ENCODE measurements at places on chromosomes 12 and 14.

- DNase-seq, result no peak
These were observed 142.3 kb downstream of the DICER1 start for GRCh38 chr14:95015046-95015445.

GRCh38 chr12:28884904-28885679, 264.0 kb upstream of the FAR2 start:
- DNase-seq, result no peak

DNA sequence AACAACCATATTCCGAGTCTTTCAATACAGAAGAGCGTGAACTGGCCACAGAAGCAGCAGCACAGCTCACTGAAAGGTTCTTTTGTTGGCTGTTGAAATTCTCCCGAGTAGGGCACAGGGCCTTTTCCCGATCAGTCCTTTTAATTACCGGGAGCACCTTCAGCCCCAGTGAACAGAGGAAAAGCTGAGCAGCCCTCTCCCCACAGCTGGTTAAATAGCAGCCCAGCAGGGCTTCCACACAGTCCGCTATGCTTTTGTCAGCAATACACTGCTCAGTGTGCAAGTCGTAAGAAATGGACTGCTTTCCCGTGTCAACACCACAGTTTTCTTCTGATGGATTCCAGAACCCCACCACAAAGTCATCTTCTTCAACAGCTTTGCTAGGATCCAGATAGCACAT, 61.3 kb downstream of the DICER1 start:
- no peak for DNase-seq

- no peak for DNase-seq
These were observed 54.1 kb upstream of the PIK3C2G start for GRCh38 chr12:18207266-18207665.

DNA sequence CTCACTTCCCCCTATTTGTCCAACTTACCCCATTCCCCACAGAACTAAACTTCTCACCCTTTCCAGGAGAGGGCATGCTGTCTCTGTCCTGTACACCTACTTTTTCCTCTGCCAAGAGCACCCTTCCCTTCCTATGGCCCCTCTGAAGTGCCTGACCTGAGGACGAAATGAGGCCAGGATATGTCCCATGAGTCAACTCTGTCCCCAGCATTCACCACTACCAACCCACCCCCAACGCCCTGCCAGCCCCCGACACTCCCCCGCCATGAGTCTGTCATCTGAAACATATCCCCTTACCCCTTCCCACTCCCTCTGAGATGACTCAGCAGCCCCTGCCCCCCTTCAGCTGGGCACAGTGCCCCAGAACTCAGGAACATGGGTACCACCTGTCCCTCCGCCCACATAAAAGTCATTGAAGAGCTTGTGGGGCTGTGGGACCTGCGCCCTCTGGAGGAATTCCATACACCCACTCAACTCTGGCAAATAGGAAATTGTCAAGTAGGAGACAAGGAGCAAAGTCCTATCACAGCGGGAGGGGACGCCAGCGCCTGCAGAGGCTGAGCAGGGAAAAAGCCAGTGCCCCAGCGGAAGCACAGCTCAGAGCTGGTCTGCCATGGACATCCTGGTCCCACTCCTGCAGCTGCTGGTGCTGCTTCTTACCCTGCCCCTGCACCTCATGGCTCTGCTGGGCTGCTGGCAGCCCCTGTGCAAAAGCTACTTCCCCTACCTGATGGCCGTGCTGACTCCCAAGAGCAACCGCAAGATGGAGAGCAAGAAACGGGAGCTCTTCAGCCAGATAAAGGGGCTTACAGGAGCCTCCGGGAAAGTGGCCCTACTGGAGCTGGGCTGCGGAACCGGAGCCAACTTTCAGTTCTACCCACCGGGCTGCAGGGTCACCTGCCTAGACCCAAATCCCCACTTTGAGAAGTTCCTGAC, 26.3 kb downstream of the ITGA7 start:
- no peak for DNase-seq

GRCh38 chr12:96864335-96864734, 42.7 kb upstream of the NEDD1 start:
- DNase-seq, result no peak

DNA sequence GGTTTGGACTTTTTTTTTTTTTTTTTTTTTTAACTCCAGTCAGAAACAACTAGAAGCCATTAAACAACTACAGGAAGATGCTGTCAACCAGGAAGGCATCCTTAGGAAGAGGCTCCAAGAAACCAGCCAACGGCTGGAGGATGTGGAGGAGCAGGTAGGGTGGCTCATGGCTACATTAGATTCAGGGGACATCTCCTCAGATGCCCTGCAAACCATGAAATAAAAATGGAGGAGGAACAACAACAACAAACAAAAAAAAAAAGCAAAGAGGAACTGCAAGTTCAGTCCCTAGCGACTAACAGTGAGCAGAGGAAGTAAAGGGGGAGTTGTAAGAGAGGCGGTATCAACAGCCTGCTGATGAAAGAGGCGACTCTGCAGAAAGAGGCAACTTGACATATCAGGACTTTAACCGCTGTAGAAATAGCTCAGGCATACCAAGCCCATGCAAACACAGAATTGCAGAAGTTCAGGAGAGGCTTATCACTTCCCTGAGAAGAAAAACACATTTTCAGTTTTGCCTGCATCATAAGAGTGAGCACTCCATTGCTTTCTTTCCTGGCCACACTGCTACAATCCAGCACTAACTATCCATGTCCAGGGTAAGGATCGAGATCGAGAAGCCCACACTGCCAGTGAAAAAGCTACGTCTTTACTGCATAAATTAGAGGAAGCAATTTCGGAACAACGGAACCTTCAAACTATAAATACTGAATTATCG, 103.5 kb upstream of the BCAT1 start:
- DNase-seq, result peak; percentile 21

DNA sequence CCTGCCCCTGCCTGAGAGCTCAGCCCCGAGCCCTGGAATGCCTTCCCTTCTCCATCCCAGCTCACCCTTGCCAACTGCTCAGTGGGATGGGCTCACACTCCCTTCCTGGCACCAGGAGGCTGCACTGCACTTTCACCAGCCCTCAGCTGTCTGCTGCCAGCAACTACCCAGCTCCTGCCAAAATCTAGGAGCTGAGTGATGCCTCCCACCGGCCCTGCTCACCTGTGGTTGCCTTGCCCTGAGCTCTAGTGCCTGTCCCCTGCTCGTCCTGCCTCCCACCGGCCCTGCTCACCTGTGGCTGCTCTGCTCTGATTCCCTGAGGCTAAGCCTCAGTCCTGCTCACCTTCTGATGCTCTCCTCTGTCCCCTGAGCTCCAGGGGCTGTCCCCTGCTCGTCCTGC, 119.8 kb downstream of the TMEM121 start:
- DNase-seq, result no peak

Data from stimulated activated CD4-positive, alpha-beta T cell treated with anti-CD3 and anti-CD28 coated beads, Interleukin-15, amount 100 ng/mL, for 48 hours (primary cell).